Mesenchymal stem cell (in vitro differentiated cells and primary cell): ENCODE measurements at places on chromosomes 7 and 10.

- no peak overlapping the region for H3K4me3 ChIP-seq
- DNase-seq, result no peak
- no peaks in the 10 kb centered on the region for H3K4me1 ChIP-seq
- H3K36me3 ChIP-seq, result no peaks in the 10 kb centered on the region
- no peak overlapping the region for H3K27ac ChIP-seq
Observed at GRCh38 chr7:1340461-1341360, 108.0 kb downstream of the UNCX start.

DNA sequence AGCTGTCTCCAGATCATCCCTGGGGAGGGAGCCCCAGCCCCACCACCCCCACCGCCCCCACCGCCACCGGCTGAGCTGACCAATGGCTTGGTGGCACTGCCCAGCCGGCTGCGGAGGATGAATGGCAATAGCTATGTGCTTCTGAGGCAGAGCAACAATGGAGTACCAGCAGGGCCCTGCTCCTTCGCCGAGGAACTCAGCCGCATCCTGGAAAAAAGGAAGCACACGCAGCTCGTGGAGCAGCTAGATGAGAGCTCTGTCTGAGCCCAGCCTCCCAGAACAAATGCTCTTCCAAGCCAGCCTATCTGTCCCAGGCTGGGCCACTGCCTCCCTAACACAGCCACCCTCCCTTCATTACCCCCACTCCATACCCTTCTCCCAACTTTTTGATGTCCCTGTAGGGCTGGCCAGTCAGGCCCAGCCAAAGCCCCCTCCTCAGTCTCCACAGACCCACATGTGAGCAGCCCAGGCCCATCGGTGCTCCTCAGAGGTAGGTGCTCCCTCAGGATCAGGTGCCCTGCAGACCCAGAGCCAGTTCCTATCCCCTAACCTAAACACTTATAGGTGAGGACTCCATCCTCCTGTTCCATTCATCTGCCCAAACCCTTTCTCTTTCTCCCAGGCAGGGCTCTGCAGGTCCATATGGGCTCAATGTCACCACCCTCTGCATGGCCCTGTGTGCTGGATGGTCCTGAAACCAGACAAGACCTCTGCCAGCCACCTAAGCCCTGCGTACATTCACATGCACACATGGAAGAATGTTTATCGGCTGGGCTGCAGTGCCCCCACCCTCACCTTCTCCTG is 3.2 kb downstream of the MRPL43 start:
- no peaks in the 10 kb centered on the region for H3K27me3 ChIP-seq
- no peak for DNase-seq
- H3K36me3 ChIP-seq, result peaks cover 56% of the 10 kb centered on the region
- H3K4me3 ChIP-seq, result no peak overlapping the region
- no peak overlapping the region for H3K27ac ChIP-seq

DNA sequence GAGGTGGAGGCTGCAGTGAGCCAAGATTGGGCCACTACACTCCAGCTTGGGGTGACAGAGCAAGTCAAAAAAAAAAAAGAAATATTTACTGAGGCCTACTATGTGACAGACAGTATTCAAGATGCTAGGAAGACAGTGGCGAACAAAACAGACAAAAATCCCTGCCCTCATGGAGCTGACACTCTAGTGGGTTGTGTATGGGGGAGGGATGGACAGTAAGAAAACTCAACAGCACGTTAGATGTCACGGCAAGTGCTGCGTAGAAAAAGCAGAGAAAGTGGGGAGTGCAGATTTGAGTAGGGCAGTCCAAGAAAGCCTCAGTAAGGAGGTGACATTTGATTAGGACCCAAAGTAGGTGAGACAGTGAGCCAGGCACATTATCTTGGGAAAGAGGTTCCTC is 10.1 kb downstream of the CAMK2G start:
- no peak overlapping the region for H3K27ac ChIP-seq
- peaks cover 80% of the 10 kb centered on the region for H3K36me3 ChIP-seq
- peaks cover 13% of the 10 kb centered on the region for H3K4me1 ChIP-seq
- H3K4me3 ChIP-seq, result no peak overlapping the region
- DNase-seq, result no peak

GRCh38 chr7:47253650-47254080 is 328.2 kb downstream of the TNS3 start:
- peaks cover 17% of the 10 kb centered on the region for H3K4me1 ChIP-seq
- no peaks in the 10 kb centered on the region for H3K36me3 ChIP-seq
- H3K27me3 ChIP-seq, result no peaks in the 10 kb centered on the region
- H3K4me3 ChIP-seq, result peak overlapping the region; percentile 74
- DNase-seq, result peak; percentile 93
- peak overlapping the region; percentile 68 for H3K27ac ChIP-seq

- no peak for DNase-seq
- no peak overlapping the region for H3K4me3 ChIP-seq
- no peak overlapping the region for H3K27ac ChIP-seq
- H3K4me1 ChIP-seq, result peaks cover 30% of the 10 kb centered on the region
- no peaks in the 10 kb centered on the region for H3K36me3 ChIP-seq
Observed at GRCh38 chr10:70333268-70333667, 49.2 kb downstream of the LRRC20 start.

- no peak overlapping the region for H3K4me3 ChIP-seq
- no peaks in the 10 kb centered on the region for H3K36me3 ChIP-seq
- no peaks in the 10 kb centered on the region for H3K27me3 ChIP-seq
- H3K27ac ChIP-seq, result no peak overlapping the region
- DNase-seq, result no peak
Observed at GRCh38 chr10:66366163-66366562, 559.7 kb upstream of the LRRTM3 start.

- peak; percentile 24 for DNase-seq
- H3K27ac ChIP-seq, result no peak overlapping the region
- no peak overlapping the region for H3K4me3 ChIP-seq
- H3K36me3 ChIP-seq, result peaks cover 24% of the 10 kb centered on the region
- peaks cover 18% of the 10 kb centered on the region for H3K4me1 ChIP-seq
- no peaks in the 10 kb centered on the region for H3K27me3 ChIP-seq
Observed at GRCh38 chr7:139767561-139767982, 10.2 kb downstream of the HIPK2 start.

- DNase-seq, result no peak
- H3K36me3 ChIP-seq, result no peaks in the 10 kb centered on the region
- no peaks in the 10 kb centered on the region for H3K27me3 ChIP-seq
Observed at GRCh38 chr10:124237282-124237961, 144.0 kb upstream of the CHST15 start.

GRCh38 chr7:24879291-24879690 is 100.7 kb downstream of the OSBPL3 start:
- no peak overlapping the region for H3K4me3 ChIP-seq
- DNase-seq, result no peak
- peaks cover 4% of the 10 kb centered on the region for H3K4me1 ChIP-seq

DNA sequence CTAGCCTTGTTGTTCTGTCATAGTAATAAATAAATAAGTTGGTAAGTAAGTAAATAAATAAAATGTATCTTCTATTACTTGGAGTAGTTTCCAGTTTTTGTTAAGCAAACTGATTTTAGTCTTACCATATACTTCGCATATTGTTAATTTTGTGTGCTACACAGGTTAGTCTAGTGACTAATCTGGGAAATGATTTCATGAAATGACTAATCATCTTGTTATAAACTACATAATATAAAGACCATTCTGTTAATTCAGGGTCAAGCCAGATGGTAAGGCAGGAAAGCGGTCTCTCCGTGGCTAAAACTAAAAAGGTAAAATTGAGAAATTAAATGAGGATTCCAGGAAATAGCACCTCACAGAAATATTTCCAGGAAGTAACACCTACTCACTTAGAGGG is 58.5 kb upstream of the FOXP2 start:
- no peak overlapping the region for H3K4me3 ChIP-seq
- H3K4me1 ChIP-seq, result no peaks in the 10 kb centered on the region
- no peak for DNase-seq
- no peaks in the 10 kb centered on the region for H3K36me3 ChIP-seq
- H3K27ac ChIP-seq, result no peak overlapping the region
- no peaks in the 10 kb centered on the region for H3K27me3 ChIP-seq

DNA sequence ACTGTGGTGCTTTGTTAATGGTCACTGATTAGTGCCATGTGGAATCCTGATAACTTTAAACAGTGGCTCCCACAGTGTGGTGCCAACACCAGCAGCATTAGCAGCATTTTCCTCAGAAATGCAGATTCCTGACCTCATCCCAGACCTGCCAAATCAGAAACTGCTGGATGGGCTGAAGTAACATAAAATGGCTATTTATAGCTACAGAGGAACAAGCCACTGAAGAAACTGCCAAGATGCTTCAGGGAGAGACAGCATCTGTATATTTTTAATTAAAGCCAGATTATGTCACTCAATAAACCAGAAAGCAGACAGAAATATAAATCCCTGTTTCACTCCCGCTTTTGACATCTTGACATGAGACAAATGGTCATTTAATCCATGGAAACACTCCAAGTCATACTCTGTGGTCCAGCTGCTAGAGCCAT is 178.5 kb downstream of the AMPH start:
- H3K27me3 ChIP-seq, result no peaks in the 10 kb centered on the region
- no peak overlapping the region for H3K4me3 ChIP-seq
- H3K27ac ChIP-seq, result no peak overlapping the region
- H3K36me3 ChIP-seq, result no peaks in the 10 kb centered on the region
- no peaks in the 10 kb centered on the region for H3K4me1 ChIP-seq

- H3K27me3 ChIP-seq, result no peaks in the 10 kb centered on the region
- no peak overlapping the region for H3K27ac ChIP-seq
- no peaks in the 10 kb centered on the region for H3K36me3 ChIP-seq
- no peak for DNase-seq
Observed at GRCh38 chr7:65449505-65449852, 75.8 kb downstream of the ZNF92 start.

DNA sequence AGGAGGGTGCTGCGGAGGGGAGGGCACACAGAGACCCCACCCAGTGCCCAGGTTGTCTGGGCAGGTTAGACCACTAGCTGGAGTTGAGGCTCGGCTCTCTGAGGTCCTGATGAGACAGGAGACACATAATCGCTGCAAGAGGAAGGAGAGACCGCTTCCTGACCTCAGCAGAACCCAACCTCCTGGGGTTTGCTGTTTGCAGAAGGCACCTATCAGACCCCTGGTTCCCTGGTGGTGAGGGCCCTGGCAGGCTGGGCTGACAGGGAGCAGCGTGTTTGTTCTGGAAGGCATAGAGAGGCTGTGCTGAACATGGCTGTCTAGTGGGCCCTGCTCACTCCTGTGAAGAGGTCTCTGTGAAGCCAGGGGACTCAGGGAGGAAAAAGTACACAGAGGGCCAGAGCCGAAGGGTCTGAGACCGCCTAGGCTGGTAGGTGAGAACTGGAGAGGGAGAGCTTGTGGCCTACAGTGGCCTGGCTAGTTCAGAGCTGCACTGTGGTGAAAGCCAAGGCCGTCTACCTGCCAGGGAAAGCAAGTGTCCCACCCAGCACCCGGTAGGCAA is 39.4 kb upstream of the NPFFR1 start:
- H3K27ac ChIP-seq, result no peak overlapping the region
- no peak for DNase-seq
- H3K36me3 ChIP-seq, result peaks cover 26% of the 10 kb centered on the region
- H3K4me3 ChIP-seq, result no peak overlapping the region
- H3K27me3 ChIP-seq, result no peaks in the 10 kb centered on the region

GRCh38 chr7:946256-946996 is 8.1 kb downstream of the ADAP1 start:
- H3K27ac ChIP-seq, result no peak overlapping the region
- no peaks in the 10 kb centered on the region for H3K36me3 ChIP-seq
- no peak for DNase-seq
- peaks cover 7% of the 10 kb centered on the region for H3K4me1 ChIP-seq

- H3K4me3 ChIP-seq, result no peak overlapping the region
- no peak for DNase-seq
- no peaks in the 10 kb centered on the region for H3K27me3 ChIP-seq
- no peaks in the 10 kb centered on the region for H3K36me3 ChIP-seq
- no peak overlapping the region for H3K27ac ChIP-seq
Observed at GRCh38 chr7:69203871-69204270, 394.4 kb upstream of the AUTS2 start.

GRCh38 chr7:155198901-155199845 is 98.5 kb upstream of the INSIG1 start:
- no peaks in the 10 kb centered on the region for H3K27me3 ChIP-seq
- no peak overlapping the region for H3K27ac ChIP-seq
- no peak overlapping the region for H3K4me3 ChIP-seq
- no peaks in the 10 kb centered on the region for H3K36me3 ChIP-seq
- peak; percentile 80 for DNase-seq
- H3K4me1 ChIP-seq, result peaks cover 27% of the 10 kb centered on the region

GRCh38 chr7:141671705-141672496 is 30.1 kb downstream of the DENND11 start:
- peaks cover 3% of the 10 kb centered on the region for H3K36me3 ChIP-seq
- no peaks in the 10 kb centered on the region for H3K27me3 ChIP-seq
- no peak overlapping the region for H3K27ac ChIP-seq
- no peaks in the 10 kb centered on the region for H3K4me1 ChIP-seq

GRCh38 chr10:101845893-101846292 is 2.3 kb upstream of the KCNIP2 start:
- no peak overlapping the region for H3K4me3 ChIP-seq
- H3K4me1 ChIP-seq, result peaks cover 12% of the 10 kb centered on the region
- DNase-seq, result no peak
- H3K27ac ChIP-seq, result no peak overlapping the region

DNA sequence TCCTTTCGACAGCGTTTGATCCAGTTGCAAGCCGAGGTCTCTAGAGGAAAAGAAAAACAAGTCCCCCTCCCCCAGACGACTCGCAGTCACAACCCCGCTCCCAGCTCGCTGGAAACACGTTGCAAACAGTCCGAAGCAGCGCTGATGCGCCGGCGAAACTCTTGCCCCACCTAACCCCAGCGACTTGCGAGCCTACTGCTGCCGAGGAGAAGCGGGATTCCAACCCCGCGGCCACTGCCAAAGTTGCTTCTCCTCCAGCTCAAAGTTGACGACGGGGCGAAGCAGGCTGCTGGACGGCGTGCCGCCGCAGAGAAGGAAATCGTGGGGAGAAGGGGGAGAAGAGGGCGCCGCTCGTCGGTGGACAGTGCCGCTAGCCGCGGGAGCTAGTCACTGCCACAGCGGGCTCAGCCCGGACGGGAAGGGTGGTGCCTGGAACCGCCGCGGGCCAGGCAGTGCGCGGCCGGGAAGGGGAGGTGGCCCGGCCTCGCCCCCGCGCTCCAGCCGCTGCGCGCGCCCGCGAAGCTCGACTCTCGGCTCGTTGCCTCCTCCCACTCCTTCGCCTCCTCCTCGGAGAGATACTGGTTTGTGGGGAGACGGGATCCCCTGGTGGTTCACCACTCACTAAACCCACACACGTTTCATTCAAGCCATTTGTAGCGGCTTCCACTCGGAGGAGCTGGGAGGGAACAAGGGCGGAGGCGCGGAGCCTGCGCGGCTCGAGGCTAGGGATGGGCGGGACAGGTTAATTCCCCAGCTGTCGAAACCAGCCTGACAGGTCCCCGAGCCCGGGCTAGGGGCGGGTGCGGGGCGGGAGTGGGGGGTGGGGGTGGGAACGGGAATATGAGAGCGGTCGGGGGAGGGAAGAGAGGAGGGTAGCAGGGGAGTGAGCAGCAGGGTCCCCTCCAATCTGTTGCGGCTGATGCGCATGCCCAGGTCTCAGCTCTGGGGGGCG is at the start of gene GPR37:
TSS of gene GPR37 (minus strand) at position 392 of the 952 bp plus-strand sequence. CDS start 816 bp downstream, outside the sequence.
- H3K4me3 ChIP-seq, result peak within 1 kb of the TSS; percentile 75
- H3K4me1 ChIP-seq, result peaks cover 3% of the 10 kb centered on the region
- no peaks in the 10 kb centered on the region for H3K36me3 ChIP-seq
- H3K27me3 ChIP-seq, result no peaks in the 10 kb centered on the region
- peak within 1 kb of the TSS; percentile 88 for H3K27ac ChIP-seq
